NCI-H510A (cell line): ENCODE measurements at places on chromosomes 11 and 22.

GRCh38 chr11:40885250-40885954 lies 574.0 kb downstream of the LRRC4C start:
- no peak for DNase-seq

DNA sequence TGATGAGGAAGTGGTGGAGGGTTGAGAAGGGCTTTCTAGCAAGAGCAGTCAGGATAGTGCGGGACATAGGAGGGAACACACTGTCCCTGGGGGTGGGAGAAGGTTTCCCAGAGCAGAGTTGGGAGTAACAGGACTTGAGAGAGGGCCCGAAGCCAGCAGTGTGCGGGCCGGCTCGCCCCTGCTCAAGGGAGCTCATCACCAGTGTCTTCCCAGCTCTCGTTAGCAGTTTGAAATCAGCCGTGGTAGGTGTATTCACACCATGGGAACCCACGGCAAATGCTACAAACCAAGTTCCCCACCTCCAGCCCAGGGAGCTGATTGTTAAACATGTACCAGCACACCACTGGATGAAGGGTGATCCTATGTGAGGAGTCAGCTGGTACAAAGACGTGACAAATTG lies 66.2 kb upstream of the EIF3D start:
- no peak for DNase-seq

DNA sequence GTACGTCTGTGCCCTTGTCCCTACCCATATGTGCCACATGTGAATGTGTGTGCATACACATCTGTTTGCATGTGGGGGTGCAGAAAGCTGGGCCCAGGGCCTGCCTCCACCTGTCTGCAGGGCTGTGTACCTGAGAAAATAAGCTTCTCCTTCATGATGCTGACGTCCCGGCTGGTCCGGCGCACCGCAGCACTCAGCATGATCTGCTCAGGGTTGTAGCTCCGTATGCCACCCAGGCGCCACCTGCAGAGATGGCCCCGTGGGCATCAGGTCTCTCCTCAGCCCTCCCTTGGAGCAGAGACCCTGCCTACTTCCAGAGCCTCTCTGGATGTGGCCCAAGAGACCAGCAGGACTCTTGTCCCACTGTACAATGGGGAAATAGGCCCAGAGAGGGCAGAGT lies 3.8 kb upstream of the KLHL35 start:
- DNase-seq: no peak

DNA sequence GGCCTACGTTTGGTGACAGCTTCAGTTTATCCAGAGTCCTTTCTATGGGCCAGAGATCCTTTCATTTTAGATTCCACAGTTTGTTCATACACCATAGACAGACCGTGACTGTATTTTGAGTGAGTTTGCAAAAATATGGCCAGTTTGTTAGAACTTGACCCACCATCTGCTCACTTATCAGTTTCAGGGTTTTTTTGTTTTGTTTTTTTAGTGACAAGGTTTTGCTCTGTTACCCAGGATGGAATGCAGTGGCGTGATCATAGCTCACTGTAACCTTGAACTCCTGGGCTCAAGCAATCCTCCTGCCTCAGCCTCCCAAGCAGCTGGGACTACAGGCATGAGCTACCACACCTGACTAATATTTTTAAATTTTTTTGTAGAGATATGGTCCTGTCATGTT lies 9.1 kb upstream of the CKAP5 start:
- no peak for DNase-seq

- no peak for DNase-seq
These were observed 5.9 kb upstream of the PACSIN3 start for GRCh38 chr11:47192111-47192510.

- no peak for DNase-seq
These were observed 30.4 kb downstream of the DSCAML1 start for GRCh38 chr11:117766576-117766975.

DNA sequence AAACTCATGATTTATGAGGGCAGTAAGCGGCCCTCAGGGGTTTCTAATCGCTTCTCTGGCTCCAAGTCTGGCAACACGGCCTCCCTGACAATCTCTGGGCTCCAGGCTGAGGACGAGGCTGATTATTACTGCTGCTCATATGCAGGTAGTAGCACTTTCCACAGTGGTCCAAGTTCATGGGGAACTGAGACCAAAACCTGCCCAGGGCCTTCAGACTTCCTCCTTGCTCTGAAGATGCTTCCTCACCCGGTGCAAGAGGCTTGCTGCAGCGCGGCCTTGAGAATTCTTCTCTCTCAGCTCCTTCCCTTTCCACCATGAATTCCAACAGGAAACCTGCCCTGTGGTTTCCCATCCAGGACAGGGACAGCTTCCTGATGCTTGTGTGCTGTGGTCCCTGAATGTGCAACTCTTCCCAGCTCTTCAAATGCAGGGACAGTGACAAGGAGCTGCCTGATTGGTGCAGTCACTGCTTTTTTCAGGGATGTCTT lies 53.9 kb downstream of the GGTLC2 start:
- DNase-seq: no peak

GRCh38 chr11:123525097-123525496 lies 95.0 kb downstream of the GRAMD1B start:
- no peak for DNase-seq

GRCh38 chr11:67252831-67253239 lies 13.4 kb upstream of the GRK2 start:
- DNase-seq: no peak

DNA sequence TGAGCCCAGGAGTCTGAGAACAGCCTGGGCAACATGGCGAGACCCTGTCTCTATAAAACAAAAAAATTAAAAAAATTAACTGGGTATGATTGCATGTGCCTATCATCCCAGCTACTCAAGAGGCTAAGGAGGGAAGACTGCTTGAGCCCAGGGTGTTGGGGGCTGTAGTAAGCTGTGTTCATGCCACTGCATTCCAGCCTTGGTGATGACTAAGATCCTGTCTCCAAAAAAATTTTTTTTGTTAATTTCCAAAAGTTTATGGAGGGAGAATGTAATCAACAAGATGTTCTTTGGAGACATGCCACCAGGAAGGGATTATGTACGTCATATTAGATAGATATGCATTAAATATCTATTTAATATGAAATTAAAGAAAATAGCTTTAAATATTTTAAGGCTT lies 267.5 kb downstream of the SBF2 start:
- DNase-seq: no peak

- DNase-seq: no peak
These were observed 3.8 kb downstream of the CSNK1E start for GRCh38 chr22:38313384-38313955.

- no peak for DNase-seq
These were observed 299.6 kb downstream of the OPCML start for GRCh38 chr11:133232665-133233064.

GRCh38 chr11:31558001-31558400 lies 48.4 kb downstream of the ELP4 start:
- DNase-seq: no peak

GRCh38 chr11:88104408-88104807 lies 70.8 kb downstream of the RAB38 start:
- no peak for DNase-seq

DNA sequence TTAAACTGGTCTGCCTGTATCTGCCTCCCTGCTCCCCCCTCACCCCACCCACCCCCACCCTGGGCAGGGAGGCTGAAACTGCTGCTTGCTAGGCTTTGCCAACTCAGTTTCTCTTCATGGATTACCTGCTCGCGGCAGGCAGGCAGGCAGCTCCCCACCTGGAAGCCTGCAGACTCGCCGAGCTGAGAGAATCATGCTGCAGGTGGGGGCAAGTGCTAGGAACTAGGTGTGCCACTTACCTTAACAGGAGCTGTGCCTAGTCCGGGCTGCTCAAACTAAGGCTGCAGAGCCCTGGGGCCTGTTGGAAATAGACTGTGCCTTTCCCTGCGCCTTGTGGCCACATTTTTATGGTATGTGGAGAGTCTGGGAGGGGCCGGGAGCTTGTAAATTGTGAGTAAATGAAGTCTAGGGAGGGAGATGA lies 30.3 kb downstream of the MARK2 start:
- peak; percentile 33 for DNase-seq

- no peak for DNase-seq
These were observed at the start of gene PHLDA2 for GRCh38 chr11:2928605-2929530. Gene PHLDA2, minus strand, starts transcription at chr11:2929420. Its CDS starts 56 bp downstream, at chr11:2929364.

GRCh38 chr22:39624501-39624821 lies 53.9 kb downstream of the CACNA1I start:
- DNase-seq: no peak

DNA sequence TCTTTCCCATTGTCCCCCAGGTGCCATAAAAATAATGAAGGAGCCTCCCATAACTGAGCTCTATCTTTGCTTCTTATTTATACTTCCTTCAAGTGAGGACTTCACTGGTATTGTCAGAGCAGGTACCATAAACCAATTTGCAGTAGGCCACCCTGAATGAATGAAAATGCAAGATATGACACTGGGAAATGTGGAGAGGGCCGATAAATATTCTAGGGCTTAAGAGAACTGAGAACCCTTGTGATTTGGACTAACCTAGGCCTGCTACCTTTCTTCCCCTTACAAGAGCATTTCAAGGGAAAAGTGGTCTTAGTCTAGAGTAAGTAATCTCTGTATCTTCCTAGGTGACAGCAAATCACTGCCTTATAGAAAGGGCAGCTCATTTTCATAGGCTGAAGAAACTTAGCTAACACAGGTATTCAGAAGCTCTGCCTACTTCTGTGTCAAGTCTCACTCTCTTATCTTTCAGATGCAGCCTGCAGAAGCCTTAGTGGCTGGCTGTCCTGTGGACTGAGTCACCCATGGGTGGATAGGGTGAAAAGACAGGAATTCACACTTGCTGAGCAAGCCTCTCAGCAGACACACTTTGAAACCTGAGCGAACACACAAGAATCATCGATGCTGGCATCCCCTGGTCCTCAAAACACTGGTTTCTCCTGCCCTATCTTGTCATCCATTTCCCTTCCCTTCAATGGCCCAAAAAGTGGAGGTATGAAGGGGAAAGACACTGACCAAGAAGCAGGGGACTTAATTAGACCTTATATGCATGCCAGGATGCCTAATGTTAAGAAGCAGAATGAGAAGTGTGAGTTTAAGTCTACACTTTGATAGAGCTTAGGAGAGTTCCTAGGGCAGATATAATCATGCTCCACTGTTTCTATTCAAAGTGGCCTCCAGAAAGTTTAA lies 15.2 kb downstream of the NRIP3 start:
- no peak for DNase-seq

GRCh38 chr11:63553759-63554158 lies 9.4 kb downstream of the PLAAT2 start:
- no peak for DNase-seq
